ENCODE measurements at places on chromosomes 7 and 10. TPM values are rescaled to one million over a fixed set of nuclear protein-coding genes. Genes with fewer than 3 reads are reported as not detected.

Gene GIMAP4
- total RNA-seq: not detected

Gene ADCY1
- total RNA-seq: 7.4 TPM

Gene PCDH15
- total RNA-seq: 0.17 TPM

Gene ANKRD2
- total RNA-seq: not detected

Gene PRKAR2B
- 29.1 TPM for total RNA-seq
